Thyroid gland (tissue), 4 donors: ENCODE measurements at places on chromosomes 5 and 9.

- peak; percentile 53 for DNase-seq
Observed at GRCh38 chr9:92634712-92635605, 35.0 kb downstream of the IPPK start.

GRCh38 chr5:85476617-85477016 is 1091.9 kb upstream of the EDIL3 start:
- DNase-seq, result no peak

- no peak for DNase-seq
Observed at GRCh38 chr5:144451187-144451973, 280.7 kb downstream of the KCTD16 start.

DNA sequence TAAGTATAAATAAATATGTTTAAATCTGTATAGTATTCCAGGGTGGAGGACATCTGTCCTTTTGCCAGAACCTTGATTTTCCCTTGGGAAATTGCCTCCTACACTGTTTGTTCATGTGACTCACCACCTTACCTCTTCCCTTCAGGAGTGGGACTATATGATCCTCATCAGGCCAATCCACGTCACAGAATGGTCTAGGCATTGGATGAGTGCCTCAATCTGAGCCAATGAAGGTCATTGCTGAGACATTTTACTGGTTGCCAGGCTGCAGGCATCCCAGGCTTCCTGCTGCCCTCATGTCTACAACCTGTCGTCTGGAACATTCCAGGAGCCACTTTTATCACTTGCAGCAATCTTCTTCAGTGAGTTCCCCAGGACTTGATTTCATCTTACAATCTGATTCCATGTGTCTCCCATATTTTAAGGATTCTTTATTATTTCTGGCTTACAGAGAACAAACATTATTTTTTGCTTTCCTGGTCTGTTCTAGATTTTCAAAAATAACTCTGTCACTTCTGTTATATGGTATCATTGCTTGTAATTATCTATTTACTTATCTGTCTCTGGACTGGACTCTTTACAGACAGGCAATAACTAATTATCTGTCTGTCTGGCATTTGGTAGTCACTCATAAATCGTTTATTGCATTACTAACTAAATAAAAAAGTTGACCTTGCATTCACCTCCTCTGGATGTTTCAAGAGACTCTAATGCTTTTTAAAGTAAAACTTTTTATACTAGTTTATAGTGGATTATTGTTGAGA is 107.3 kb upstream of the APC start:
- no peak for DNase-seq

- DNase-seq, result no peak
Observed at GRCh38 chr5:156469636-156470035, 142.7 kb downstream of the SGCD start.
